Kidney (tissue), 22 donors: ENCODE measurements at places on chromosomes 7 and 10. TPM values are rescaled to one million over a fixed set of nuclear protein-coding genes. Genes with fewer than 3 reads are reported as not detected.
A peak's percentile ranks its signal among the peaks of the same experiment; 100 is the strongest.

GRCh38 chr7:29288181-29289091 lies 93.9 kb downstream of the CHN2 start:
- DNase-seq: no peak
- H3K27me3 ChIP-seq: no peaks in the 10 kb centered on the region
- no peak overlapping the region for H3K4me3 ChIP-seq
- H3K4me1 ChIP-seq: peaks cover 2% of the 10 kb centered on the region
- no peaks in the 10 kb centered on the region for H3K36me3 ChIP-seq

GRCh38 chr10:131141645-131142516 lies 169.6 kb downstream of the TCERG1L start:
- H3K36me3 ChIP-seq: no peaks in the 10 kb centered on the region
- H3K27me3 ChIP-seq: no peaks in the 10 kb centered on the region
- no peak overlapping the region for H3K4me3 ChIP-seq
- H3K27ac ChIP-seq: no peak overlapping the region

DNA sequence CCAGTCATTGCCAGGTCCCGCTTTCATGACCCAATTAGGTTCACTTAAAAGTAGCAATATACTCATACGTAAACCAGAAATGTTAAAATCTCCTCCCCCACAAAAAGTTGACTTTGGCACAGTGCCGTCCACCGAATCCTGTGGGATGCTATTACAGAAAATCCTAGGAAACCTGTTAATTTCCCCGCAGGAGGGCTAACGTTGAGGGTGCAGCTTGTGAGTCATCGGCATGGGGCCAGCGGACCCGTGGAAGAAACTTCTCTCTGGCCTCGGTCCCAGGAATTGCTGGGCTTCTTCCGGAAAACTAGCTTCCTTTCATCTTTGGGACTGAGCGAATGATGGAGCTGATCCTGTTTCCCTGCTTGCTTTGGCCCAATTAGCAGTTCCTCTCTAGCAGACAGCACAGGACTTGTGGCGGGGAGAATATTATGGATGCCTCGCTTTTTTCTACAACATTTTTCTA lies 13.5 kb downstream of the CRYGN start:
- no peaks in the 10 kb centered on the region for H3K4me1 ChIP-seq
- no peaks in the 10 kb centered on the region for H3K27me3 ChIP-seq
- no peak for DNase-seq
- H3K27ac ChIP-seq: peak overlapping the region; percentile 73
- H3K4me3 ChIP-seq: no peak overlapping the region

GRCh38 chr7:148394582-148394981 lies 196.0 kb upstream of the C7orf33 start:
- H3K36me3 ChIP-seq: no peaks in the 10 kb centered on the region
- no peaks in the 10 kb centered on the region for H3K27me3 ChIP-seq
- DNase-seq: no peak
- H3K4me3 ChIP-seq: no peak overlapping the region

MUC12 gene
- total RNA-seq: 3.8 TPM

ZPBP gene
- total RNA-seq: 0.22 TPM

DNA sequence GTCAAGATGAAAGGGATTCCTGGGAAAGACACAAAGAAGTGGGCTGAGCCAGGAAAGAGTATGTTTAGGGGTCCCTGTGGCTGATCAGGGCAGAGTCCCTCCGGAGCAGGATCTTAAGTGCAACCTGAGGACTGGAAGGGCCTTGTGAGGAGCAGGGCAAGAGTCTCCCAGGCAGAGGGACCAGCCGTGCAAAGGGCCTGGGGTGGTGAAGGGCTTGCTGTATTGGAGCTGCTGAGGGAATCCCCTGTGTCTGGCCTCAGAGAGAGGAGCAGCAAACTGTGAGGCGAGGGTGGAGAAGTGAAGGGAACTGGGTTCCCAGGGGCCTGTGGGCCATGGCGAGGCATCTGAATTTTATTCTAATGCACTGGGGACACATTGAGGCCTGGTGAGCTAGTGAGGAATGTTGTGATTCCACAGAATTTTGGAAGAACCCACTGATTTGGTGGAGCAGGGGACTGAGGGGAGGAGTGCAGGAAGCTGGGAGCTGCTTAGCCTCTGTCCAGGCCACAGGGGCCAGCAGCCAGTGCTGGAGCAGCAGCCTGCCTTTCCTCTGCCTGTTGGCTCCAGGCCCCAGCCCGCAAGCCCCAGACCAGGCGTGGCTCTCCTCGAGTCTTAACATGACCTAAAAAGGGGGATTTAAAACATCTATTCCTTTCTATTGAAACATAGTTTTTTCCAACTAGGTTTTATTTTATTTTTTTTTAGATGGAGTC lies 138.4 kb upstream of the IGFBP3 start:
- H3K4me1 ChIP-seq: no peaks in the 10 kb centered on the region
- DNase-seq: no peak
- H3K27ac ChIP-seq: no peak overlapping the region
- H3K27me3 ChIP-seq: no peaks in the 10 kb centered on the region

DNA sequence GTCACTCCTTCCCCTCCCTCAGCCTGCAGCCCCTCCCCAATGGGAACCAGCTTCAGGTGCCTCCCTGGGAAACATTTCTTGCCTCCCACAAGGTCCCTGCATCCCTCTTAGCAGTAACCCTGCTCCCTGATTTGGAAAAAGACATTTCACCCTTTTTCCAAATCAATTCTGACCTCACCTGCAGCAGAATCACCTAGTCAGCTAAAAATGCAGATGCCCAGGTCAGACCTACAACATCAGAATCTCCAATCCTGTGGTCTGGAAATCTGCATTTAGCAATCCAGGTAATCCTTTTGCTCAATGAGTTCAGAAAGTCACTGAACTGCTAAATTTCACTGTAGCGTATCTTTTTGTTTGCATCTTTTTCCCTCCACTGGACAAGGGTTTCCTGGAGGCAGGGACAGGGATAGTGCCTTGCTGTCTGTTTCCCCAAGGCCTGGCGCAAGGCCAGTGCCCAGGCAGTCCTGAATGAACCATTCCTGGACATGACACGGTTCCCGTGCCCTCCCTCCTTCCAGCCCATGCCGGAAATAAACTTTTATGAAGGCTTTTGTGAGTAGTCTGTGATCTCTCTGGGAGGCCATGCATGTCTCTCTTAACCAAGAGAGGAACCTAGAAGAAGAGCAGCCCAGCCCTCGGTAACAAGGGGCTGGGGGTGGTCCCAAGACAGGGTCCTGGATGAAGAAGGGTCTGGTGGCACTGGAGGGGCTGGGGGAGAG lies 44.0 kb downstream of the COL13A1 start:
- H3K27ac ChIP-seq: no peak overlapping the region
- no peaks in the 10 kb centered on the region for H3K36me3 ChIP-seq
- peak; percentile 91 for DNase-seq
- H3K27me3 ChIP-seq: no peaks in the 10 kb centered on the region
- H3K4me3 ChIP-seq: no peak overlapping the region
- no peaks in the 10 kb centered on the region for H3K4me1 ChIP-seq

DNA sequence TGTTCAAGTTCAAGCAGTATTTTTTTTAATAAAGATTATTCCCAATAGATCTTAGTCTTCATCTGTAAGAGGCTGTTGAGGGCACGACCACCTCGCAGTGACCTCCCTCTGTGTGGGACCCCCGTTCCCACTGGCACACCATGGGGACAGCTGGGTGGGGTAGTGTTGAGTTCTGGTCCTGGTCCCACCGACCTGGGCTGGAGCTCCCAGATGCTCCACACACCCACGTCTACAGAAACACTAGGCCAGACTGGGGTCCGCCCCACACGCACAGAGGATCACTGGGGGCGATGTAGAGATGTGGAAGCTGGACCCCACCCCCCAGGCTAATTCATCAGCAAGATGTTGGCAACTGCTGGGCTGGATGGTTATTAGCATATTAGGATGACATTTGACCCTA lies 623.6 kb downstream of the PTPRN2 start:
- H3K36me3 ChIP-seq: no peaks in the 10 kb centered on the region
- H3K27ac ChIP-seq: no peak overlapping the region
- H3K4me3 ChIP-seq: no peak overlapping the region
- DNase-seq: no peak

HECTD2 gene
- 12.2 TPM for total RNA-seq

DNA sequence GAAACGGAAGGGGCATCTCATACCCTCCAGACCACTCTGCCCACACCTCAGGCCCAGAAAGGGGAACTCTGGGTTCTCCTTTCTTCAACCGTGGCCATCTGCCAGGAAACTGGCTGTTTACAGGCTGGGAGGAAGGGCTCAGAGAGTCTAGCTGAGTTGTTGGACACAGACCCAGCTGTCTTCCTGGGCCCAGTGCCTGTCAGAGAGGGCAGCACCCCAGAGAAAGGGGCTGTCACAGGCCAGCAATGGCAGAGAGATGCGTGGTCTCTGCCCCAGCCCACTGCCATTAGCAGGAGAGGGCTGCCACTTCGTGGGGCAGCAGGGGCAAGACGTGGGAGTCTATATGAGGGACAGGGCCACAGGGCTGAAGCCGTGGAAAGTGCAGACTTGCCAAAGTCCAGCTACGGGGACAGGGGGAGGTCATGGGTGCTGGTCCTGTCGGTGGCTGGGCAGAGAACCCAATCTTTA lies 11.0 kb downstream of the GRID1 start:
- H3K4me3 ChIP-seq: no peak overlapping the region
- H3K4me1 ChIP-seq: no peaks in the 10 kb centered on the region
- no peak for DNase-seq
- no peaks in the 10 kb centered on the region for H3K36me3 ChIP-seq

- no peaks in the 10 kb centered on the region for H3K27me3 ChIP-seq
- no peak overlapping the region for H3K4me3 ChIP-seq
- no peaks in the 10 kb centered on the region for H3K36me3 ChIP-seq
- no peak for DNase-seq
These were observed 111.5 kb downstream of the HDAC9 start for GRCh38 chr7:18607025-18607424.

DNA sequence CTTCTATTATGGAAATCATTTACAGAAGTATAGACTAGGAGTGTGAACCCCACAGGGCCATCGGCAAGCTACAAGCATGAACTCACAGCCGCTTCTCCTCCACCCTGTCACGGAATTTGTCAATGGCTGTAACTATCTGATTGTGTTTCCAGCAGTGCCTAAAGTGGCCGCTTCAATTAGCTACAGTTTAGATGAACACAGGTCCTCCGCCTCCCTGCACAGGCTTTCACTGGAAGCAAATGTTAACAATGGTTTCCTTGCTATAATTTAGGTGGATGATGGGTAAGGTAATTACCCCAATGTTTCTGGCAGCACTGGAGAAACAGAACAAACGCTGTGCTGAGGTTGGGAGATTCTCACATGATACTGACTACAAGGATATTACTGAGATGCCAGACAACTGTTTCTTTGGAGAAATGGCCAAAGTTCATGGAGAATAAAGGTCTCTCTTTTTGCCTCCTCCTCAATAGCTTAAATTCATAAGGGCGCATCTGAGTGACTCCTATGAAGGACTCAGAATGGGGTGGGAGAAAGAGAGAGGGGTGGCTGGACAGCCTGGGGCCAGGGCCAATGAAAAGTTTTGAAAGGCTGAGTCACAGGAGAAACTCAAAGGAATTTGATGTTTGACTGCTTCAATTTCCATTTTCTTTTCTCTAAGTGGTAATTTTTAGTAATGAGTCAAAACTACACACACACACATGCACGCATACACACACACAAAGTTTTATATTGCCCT lies 78.9 kb downstream of the SVIL start:
- H3K4me1 ChIP-seq: no peaks in the 10 kb centered on the region
- H3K27ac ChIP-seq: no peak overlapping the region
- H3K27me3 ChIP-seq: no peaks in the 10 kb centered on the region

- H3K4me1 ChIP-seq: no peaks in the 10 kb centered on the region
- no peaks in the 10 kb centered on the region for H3K27me3 ChIP-seq
- no peaks in the 10 kb centered on the region for H3K36me3 ChIP-seq
- H3K4me3 ChIP-seq: no peak overlapping the region
- H3K27ac ChIP-seq: no peak overlapping the region
These were observed 6.9 kb downstream of the MCMBP start for GRCh38 chr10:119865699-119866240.

DNA sequence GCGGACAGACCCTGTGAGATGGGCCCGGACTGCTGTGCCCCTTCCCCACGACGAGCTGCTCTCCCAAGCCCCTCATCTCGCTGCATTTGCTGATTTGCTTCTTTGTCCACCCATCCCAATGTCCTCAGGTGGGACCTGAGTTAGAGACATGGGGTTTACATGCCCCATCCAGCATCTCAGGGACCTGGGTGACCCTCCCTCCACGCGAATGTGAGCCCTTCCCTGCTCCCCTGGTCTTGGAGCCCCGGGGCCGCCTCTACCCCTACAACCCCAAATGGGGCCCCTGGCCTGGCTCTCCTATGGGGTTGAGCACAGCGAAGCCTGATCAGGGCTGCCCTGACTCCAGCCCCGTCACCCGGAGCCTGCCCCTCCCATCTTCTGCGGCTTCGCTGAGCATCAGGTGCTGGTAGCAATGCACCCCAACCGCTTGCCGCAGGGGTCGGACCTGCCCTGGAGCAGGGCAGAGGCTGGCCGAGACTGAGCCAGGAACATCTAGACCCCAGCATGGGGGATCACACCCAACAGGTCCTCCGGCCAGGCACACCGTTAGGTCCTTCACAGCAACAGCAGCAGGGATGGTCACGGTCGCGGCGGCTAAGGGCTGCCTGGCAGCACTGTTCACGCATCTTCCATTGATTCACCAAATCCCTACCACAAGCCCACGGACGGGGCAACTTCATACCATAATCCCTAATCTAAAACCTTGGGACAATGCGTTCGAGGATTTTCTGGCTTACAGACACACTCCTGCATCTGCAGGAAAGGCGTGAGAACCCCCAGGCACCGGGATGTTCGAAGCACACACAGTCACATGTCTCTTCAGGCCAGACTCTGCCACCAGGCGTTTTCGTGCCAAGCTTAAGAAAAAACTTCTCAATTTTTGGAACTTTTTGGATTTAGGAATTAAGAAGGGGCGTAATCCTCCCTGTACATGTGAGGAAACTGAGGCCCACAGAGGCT lies 15.5 kb downstream of the WDR86 start:
- H3K4me1 ChIP-seq: no peaks in the 10 kb centered on the region
- DNase-seq: no peak
- H3K27ac ChIP-seq: no peak overlapping the region
- H3K27me3 ChIP-seq: no peaks in the 10 kb centered on the region
- no peak overlapping the region for H3K4me3 ChIP-seq
- H3K36me3 ChIP-seq: no peaks in the 10 kb centered on the region

- no peak overlapping the region for H3K4me3 ChIP-seq
- H3K36me3 ChIP-seq: no peaks in the 10 kb centered on the region
- no peaks in the 10 kb centered on the region for H3K4me1 ChIP-seq
- DNase-seq: no peak
These were observed 45.2 kb downstream of the ARHGAP12 start for GRCh38 chr10:31883397-31883796.

DNA sequence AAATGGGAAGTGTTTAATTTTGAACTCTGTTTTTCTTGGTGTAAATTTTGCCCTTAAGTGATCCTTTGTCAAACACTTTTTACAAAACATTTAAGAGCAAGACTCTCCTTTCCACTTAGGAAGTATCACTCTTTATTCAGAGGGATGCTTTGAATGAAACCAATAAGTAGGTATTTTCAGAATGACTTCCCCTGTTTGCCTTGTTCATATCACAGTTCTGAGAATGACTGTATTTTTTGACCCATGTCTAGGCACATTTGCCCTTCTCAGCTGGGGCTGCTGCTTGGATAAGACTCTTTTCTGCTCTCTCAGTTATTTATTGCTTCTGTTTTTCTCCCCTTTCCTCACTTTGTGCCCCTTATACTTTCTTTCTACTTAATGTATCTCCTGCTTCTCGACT lies 98.2 kb downstream of the CCNY start:
- no peaks in the 10 kb centered on the region for H3K36me3 ChIP-seq
- H3K27me3 ChIP-seq: no peaks in the 10 kb centered on the region
- no peak overlapping the region for H3K27ac ChIP-seq
- no peak overlapping the region for H3K4me3 ChIP-seq
- no peak for DNase-seq

CADPS2 gene
- 33.0 TPM for total RNA-seq

C7orf57 gene
- 0.63 TPM for total RNA-seq
